ENCODE measurements at places on chromosomes 2 and 18. TPM values are rescaled to one million over a fixed set of nuclear protein-coding genes. Genes with fewer than 3 reads are reported as not detected.

Gene UGT1A10
- not detected for total RNA-seq

Gene PTMA
- total RNA-seq: 481 TPM

Gene RBFA
- total RNA-seq: 22.9 TPM

Gene TMEFF2
- total RNA-seq: 0.33 TPM

Gene ITGB6
- not detected for total RNA-seq

Gene RNF144A
- 0.17 TPM for total RNA-seq

Gene SERPINB5
- not detected for total RNA-seq

Gene SCG2
- total RNA-seq: 0.66 TPM

- no peak for DNase-seq
- no peaks in the 10 kb centered on the region for H3K27me3 ChIP-seq
- no peak overlapping the region for H3K27ac ChIP-seq
- no peaks in the 10 kb centered on the region for H3K36me3 ChIP-seq
- no peak overlapping the region for H3K4me3 ChIP-seq
These were observed 632.4 kb upstream of the SLC8A1 start for GRCh38 chr2:41084321-41084720.

DNA sequence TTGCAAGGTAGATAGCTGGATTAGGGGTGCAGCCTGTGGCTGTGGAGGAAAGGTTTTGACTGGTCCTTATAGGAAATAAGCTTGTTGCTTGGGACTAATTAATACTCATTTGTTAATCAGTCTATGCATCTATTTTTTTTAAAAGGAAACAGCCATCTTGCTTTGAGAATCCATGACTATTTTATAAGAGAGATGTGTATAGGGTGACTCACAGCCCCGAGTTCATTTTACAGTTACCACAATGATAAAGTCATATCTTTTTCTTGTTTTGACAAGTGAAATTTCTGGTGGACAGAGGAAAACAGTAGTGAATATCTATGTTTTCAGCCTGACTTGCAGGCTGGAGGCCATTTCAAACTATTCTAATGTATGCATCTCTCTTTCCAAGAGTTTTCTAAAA is 193.5 kb upstream of the CCDC68 start:
- H3K27ac ChIP-seq: no peak overlapping the region
- DNase-seq: peak; percentile 78
- no peaks in the 10 kb centered on the region for H3K27me3 ChIP-seq
- H3K4me1 ChIP-seq: no peaks in the 10 kb centered on the region

- H3K27me3 ChIP-seq: no peaks in the 10 kb centered on the region
- no peak overlapping the region for H3K27ac ChIP-seq
- no peaks in the 10 kb centered on the region for H3K4me1 ChIP-seq
These were observed 54.5 kb downstream of the CFAP221 start for GRCh38 chr2:119598596-119599263.

DNA sequence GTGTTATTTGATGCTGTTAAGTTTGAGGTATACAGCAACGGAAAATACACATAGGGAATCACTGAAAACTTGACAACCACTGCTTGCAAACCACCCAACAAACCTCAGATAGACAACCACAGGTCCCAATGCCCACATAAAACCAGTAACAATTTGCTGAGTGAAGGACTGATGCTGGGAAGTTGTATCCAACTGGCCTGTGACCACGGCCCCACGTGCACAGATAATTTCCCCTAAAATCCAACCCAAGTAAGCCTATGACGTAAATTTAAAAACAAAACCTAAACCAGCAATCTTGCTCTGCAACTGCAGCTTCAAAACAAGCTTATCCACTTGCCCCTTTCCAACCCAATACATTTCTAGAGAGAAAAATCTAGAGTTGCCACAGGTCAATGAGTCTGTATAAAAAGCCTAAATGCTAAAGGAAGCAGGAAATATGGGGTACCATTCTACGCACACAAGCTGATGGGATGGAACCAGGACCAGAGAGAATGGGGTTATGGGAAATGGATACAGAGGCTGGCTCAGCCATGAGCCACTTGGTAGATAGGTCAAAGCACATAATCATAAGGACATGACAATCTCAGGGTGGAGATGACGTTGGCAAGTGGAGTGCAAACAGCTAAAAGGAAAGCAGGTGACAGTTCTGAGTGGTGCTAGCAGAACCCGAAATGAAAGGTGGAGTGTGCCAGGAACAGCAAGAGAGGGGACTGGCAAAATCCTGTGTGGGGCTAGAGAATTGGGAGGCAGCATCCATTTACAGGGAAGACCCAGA is 27.8 kb upstream of the CREB1 start:
- H3K27ac ChIP-seq: no peak overlapping the region
- no peaks in the 10 kb centered on the region for H3K27me3 ChIP-seq
- no peak for DNase-seq
- H3K4me1 ChIP-seq: peaks cover 16% of the 10 kb centered on the region
- H3K36me3 ChIP-seq: no peaks in the 10 kb centered on the region

DNA sequence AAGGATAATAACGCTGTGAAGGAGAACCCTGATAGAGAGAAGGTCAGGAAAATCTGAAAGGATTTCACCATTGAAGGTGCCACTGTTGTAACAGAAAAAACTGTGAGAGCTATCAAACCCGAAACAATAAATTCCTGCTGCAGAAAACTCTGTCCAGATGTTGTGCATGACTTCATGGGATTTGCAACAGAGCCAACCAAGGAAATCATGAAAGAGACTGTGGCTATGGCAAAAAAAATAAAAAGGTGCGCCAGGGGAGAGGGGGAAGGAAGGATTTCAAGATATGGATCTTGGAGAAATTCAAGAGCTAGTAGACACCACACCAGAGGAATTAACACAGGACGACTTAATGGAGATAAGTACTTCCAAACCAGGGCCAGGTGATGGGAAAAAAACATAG is 88.0 kb downstream of the LDLRAD4 start:
- H3K4me3 ChIP-seq: no peak overlapping the region
- no peaks in the 10 kb centered on the region for H3K4me1 ChIP-seq
- H3K36me3 ChIP-seq: no peaks in the 10 kb centered on the region
- no peaks in the 10 kb centered on the region for H3K27me3 ChIP-seq
- no peak overlapping the region for H3K27ac ChIP-seq

GRCh38 chr2:71962911-71963694 is 184.6 kb downstream of the CYP26B1 start:
- peak; percentile 8 for DNase-seq
- no peak overlapping the region for H3K4me3 ChIP-seq
- no peaks in the 10 kb centered on the region for H3K27me3 ChIP-seq
- no peak overlapping the region for H3K27ac ChIP-seq

DNA sequence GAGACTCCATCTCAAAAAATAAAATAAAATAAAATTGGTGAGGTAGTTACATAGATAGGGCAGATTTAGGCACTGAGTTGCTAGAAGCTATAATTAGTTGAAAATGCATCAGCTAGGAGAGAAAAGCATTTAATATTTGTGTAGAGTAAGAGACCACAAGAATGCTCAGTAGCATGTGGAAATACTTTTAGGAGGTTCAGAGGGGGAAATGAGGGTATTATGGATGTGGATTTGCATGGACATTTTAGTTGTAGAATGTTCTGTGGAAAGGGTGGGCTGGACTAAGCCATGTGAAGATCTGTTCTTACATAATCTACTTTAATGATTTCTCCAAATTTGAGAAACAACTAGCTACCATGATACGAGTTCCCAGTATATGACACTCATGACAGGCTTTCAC is 95.5 kb downstream of the ATP9B start:
- no peaks in the 10 kb centered on the region for H3K4me1 ChIP-seq
- no peak overlapping the region for H3K4me3 ChIP-seq
- H3K27ac ChIP-seq: no peak overlapping the region
- no peak for DNase-seq
- H3K36me3 ChIP-seq: no peaks in the 10 kb centered on the region
- H3K27me3 ChIP-seq: no peaks in the 10 kb centered on the region

- H3K36me3 ChIP-seq: no peaks in the 10 kb centered on the region
- peaks cover 10% of the 10 kb centered on the region for H3K27me3 ChIP-seq
- no peaks in the 10 kb centered on the region for H3K4me1 ChIP-seq
These were observed 100.4 kb upstream of the SLC1A4 start for GRCh38 chr2:64888591-64889309.

- peak; percentile 7 for DNase-seq
- peaks cover 9% of the 10 kb centered on the region for H3K27me3 ChIP-seq
- H3K36me3 ChIP-seq: no peaks in the 10 kb centered on the region
- no peak overlapping the region for H3K27ac ChIP-seq
- no peaks in the 10 kb centered on the region for H3K4me1 ChIP-seq
These were observed 55.1 kb upstream of the SIX3 start for GRCh38 chr2:44886414-44886813.

DNA sequence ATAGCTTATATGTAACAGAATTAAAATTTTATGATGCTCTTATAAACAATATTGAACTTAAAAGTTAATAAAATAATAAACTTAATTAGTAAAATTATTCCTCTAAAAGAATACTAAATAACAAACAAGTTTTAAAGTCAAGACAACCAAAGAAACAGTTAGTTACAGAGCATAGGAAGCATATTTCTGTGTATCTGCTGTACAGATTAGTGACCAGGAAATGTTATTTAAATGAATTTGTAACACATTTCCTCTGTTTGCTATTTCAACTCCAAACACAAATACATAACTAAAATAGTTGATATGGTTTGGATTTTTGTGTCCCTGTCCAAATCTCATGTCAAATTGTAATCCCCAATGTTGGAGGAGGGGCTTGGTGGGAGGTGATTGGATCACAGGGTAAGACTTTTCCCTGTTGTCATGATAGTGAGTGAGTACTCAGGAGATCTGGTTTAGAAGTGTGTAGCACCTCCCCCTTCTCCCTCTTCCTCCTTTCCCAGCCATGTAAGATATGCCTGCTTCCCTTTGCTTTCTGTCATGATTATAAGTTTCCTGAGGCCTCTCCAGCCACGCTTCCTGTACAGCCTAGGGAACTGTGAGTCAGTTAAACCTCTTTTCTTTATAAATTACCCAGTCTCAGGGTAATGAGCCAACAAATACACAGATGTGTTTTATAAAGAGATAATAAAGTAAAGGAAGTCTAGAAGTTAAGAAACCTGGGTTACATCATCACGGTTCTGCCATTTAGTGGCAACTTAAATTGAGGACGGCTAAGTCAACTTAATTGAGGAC is 51.8 kb downstream of the ROCK2 start:
- H3K4me3 ChIP-seq: no peak overlapping the region
- H3K4me1 ChIP-seq: no peaks in the 10 kb centered on the region
- no peaks in the 10 kb centered on the region for H3K36me3 ChIP-seq
- peak; percentile 24 for DNase-seq
- H3K27me3 ChIP-seq: no peaks in the 10 kb centered on the region
- H3K27ac ChIP-seq: no peak overlapping the region

- no peak for DNase-seq
- H3K27me3 ChIP-seq: no peaks in the 10 kb centered on the region
- no peaks in the 10 kb centered on the region for H3K4me1 ChIP-seq
- H3K27ac ChIP-seq: no peak overlapping the region
- H3K36me3 ChIP-seq: no peaks in the 10 kb centered on the region
These were observed 69.8 kb downstream of the SLC66A2 start for GRCh38 chr18:79881695-79882094.

DNA sequence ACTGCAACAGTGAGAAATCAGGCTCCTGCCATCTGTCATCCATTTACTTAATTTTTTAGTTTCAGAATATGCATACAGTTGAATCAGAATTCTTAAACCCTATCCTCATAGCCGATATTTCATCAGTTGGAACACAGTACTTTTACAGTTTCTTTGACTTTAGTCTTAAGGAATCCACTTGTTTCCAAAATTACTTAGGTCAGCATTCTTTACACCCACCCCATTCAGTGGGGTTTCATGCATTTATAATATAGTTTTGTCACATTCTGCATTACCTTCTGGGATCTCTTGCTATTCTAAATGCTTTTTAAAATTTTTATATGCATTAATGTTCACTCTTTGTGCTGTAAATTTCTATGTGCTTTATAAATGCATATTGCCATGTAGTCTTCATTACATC is 400.4 kb upstream of the LRRTM4 start:
- no peaks in the 10 kb centered on the region for H3K4me1 ChIP-seq
- no peak for DNase-seq
- no peak overlapping the region for H3K4me3 ChIP-seq
- H3K27ac ChIP-seq: no peak overlapping the region
- no peaks in the 10 kb centered on the region for H3K27me3 ChIP-seq
- no peaks in the 10 kb centered on the region for H3K36me3 ChIP-seq

- peaks cover 2% of the 10 kb centered on the region for H3K4me1 ChIP-seq
- no peaks in the 10 kb centered on the region for H3K27me3 ChIP-seq
- H3K27ac ChIP-seq: no peak overlapping the region
- peak; percentile 85 for DNase-seq
- no peak overlapping the region for H3K4me3 ChIP-seq
These were observed 77.1 kb upstream of the CTAGE1 start for GRCh38 chr18:22494771-22495170.

DNA sequence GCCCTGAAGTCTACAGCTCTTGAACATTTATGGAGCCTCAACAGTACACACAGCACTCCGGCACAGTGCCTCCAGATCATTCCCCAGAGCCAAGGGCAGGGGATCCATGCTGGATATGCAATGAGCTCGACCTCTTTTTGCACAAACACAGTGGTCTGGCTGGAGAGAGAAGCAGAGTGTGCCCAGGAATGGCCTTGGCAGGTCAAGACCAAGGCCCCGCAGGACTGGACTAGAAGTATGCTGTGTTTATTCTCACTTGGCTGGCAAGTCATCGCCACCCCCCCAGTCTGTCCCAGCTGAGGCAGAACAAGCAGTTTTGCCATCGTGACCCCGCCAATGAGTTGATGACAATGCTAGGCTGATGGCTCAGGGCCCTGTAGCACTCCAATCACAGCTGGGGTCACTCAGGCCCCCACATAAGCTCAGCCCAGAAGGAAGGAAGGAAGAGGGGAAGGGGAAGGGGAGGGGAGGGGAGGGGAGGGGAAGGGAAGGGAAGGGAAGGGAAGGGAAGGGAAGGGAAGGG is 212.1 kb downstream of the TTC32 start:
- no peak overlapping the region for H3K4me3 ChIP-seq
- no peak overlapping the region for H3K27ac ChIP-seq
- no peaks in the 10 kb centered on the region for H3K36me3 ChIP-seq
- H3K27me3 ChIP-seq: peaks cover 6% of the 10 kb centered on the region

DNA sequence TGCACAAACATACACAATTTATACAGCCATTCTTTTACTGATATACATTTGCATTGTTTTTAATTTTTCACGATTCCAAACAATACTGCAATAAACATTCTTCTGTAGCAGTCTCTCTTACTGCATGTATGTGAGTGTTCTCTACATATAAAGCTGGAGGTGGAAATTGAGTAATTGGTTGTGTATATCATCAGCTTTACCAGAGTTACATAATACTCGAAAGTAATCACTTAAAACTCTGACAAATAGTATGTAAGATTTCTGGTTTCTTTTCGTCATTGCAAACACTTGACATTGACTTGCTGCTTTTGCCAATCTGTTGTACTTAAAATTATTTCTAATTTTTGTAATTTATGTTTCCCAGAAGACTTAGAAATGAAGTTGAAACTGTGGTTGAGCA is 110.2 kb downstream of the TDRD15 start:
- no peaks in the 10 kb centered on the region for H3K4me1 ChIP-seq
- no peak overlapping the region for H3K27ac ChIP-seq
- H3K27me3 ChIP-seq: no peaks in the 10 kb centered on the region

- no peaks in the 10 kb centered on the region for H3K27me3 ChIP-seq
- H3K4me3 ChIP-seq: no peak overlapping the region
- peaks cover 7% of the 10 kb centered on the region for H3K4me1 ChIP-seq
- peak; percentile 62 for DNase-seq
- no peaks in the 10 kb centered on the region for H3K36me3 ChIP-seq
These were observed 66.1 kb upstream of the SMAD7 start for GRCh38 chr18:49016648-49017539.
